CD4-positive, alpha-beta T cell treated with Interleukin-4 for 1 hour (primary cell): ENCODE measurements at places on chromosomes 5 and 9.

DNA sequence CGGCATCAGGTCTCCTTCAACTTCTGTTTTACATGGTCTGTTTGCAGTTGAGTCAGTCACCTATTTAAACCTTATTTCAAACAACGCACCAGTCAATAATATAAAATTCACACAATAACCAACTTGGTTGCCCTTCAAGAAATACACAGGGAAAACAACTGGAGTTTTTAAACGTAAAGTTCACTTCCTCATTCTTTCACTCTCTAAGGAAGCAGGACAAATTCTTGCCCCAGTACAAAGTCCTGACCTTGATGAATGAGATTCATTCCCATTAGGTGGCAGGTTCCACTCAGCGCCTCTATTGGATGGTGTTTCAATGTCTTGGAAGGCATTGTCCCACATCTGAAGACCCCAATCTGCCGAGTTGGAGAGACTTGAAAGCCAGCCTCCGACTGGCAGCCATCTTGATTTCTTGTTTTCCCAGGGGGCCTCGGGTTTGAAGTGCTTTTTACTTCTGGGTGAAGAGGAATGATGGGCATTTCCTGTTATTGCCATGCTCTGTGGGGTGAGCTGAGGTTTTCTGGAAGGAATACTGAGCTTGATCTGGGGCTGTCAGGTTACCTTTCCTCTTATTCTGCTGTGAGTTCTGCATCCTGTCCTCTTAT lies 105.0 kb downstream of the ACER2 start:
- no peak for DNase-seq

- DNase-seq, result no peak
These were observed 336.9 kb upstream of the PDE4D start for GRCh38 chr5:60230456-60230855.

DNA sequence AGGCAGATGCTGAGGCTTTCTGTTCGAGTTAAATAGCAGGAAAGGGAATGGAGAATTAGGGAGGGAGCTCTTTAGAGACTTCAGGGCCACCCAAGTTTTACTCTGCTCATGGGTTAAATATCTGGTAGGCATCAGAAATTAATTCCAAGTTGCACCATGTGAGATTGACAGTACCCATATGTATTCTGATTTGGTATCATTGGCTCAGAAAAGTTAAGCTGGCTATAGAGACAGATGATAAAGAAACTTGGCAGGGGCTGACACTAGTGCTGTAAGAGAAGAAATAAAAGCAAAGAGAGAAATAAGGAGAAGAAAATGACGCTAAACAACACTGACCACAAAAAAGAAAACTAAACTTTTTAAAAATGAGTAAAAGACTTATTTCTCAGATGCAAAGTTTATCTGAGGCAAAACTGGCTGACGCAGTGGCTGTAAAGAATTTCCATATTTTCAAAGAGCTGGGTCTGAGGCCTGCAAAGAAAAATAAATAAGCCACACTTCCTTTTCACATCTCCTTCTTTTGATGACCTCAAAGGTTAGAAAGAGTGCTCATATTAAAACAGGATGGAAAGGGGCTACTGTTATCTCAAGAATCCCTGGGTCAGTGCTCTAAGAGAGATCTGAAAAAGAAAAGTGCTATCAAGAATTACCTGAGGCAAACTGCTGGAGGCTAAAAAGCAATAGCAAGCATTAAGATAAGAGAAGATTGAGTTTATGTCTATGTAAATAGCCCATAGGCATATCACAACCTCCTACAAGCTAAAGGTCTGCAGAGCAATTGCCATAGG lies 399.0 kb upstream of the MEF2C start:
- no peak for DNase-seq

- DNase-seq, result no peak
These were observed 5.3 kb downstream of the MFAP3 start for GRCh38 chr5:154044099-154044498.

GRCh38 chr5:148978370-148979082 lies 84.3 kb downstream of the SH3TC2 start:
- no peak for DNase-seq

DNA sequence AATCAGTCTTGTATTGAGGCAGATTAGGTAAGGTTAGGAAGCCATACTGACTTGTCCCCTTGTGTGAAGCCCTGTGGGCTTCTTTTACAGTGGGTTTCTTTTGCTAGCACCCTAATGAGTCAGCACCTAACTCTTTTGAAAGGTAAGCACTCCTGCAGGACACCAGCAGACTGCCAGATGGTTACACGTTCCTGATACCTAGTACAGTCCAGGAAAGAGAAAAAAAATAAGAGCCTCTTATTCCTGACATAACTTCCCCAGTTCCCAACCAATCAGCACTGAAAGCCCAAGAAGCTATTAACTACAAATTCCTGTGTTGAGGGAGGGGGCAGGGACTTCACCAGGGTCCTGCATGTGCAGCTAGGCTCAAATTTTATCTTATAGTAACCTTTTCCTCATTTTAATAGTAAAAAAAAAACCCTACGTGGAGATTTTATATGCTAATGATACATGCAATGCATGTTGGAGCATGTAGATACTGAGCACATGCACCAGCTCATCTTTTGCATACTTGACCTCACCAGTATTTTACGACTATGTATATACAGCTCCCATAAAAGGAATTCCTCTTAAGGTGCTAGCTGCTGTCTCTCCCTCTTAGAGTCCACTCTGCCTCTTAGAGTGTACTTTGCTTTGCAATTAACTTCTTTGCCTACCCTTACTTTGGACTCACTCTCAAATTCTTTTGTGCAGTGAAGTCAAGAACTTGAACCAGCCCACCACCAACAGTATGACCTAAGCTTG lies 84.7 kb upstream of the RORB start:
- DNase-seq, result no peak

GRCh38 chr5:93123127-93123526 lies 457.9 kb downstream of the NR2F1-AS1 start:
- no peak for DNase-seq

DNA sequence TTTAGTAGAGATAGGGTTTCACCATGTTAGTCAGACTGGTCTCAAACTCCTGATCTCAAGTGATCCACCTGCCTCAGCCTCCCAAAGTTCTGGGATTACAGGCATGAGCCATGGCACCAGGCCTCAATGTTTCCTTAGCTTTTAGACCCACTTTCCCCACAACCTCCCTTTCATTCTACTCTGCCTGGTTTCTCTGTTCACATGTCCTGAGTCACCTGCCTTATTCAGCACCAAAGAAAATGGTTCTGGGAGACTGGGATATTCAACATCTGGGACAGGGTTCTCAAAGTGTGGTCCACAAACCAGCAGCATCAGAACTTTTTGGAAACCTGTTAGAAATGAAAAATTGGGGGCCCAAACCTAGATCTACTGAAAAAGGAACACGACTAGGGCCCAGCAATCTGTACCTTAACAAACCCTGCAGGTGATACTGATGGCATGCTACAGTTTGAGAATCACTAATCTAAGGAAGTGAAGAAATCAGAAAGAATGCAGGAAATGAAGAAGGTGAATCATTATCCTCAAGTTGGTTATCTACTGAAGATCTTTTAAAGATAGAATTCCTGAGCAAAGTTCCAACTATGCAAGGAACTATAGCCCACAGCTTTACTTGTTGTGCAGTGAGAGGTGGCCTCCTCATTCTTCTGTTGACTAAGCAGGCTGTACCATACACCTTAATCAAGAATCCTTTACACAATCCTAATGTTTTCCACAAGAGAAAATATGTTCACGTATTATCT lies 51.8 kb upstream of the CTNNAL1 start:
- no peak for DNase-seq

GRCh38 chr9:4077499-4078102 lies 222.3 kb downstream of the GLIS3 start:
- DNase-seq, result no peak

DNA sequence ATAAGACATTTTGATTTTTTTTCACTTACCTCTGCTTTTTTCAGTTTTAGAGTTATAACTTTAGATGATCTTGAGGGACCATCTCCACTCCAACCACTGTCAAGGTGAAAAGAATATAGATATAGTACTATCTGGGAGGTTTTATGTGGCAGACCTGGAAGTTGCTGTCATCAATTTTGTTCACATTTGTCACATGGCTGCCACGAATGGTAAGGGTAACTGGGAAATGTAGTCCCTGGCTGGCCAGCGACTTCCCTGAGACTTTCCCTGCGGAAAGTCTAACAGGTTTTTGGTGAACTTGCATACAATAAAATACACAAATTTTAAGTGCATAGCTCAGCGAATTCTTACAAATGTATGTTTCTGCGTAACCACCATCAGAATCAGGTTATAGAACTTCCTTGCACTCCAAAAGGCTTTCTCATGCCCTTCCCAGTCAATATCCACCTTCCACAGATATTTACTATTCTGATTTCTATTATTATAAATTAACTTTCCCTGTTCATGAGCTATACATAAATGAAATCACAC lies 121.5 kb downstream of the MAT2B start:
- no peak for DNase-seq

DNA sequence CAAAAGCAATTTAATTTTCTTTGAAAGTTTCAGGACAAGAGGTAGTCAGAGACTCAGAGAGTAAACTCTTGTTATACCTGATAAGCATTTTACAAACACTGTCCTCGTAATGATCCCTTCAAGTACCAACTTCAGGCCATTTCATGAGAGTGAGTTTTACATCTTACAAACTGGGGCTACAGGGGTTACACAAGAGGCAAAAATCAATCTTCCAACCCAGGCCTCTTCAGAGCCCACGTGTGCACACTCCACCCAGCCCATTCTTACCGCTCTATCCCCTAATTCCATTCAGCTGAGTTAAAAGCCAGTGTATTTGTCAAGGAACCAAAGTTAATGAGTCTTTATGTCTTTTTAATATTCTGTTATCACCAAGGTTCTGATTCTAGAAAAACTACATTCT lies 46.5 kb downstream of the PSMB7 start:
- no peak for DNase-seq

DNA sequence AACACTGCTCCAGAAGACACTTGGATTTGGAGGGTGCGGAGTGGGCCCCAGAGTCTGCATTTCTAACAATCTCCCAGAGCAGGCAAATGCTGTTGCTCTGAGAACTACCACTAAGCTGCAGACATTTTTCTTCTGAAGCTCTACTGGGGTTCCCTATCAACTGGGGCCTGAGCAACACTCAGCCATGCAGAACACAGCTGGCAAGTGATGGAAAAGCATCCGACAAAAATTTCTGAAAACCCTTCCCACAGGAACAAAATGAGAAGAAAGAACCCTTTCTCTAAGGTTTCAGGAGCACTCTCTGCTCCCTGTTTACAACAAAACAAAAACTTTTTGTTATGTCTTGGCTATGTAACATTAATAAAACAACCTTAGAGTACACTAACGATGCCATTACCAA lies 516.9 kb downstream of the CTNND2 start:
- DNase-seq, result no peak

DNA sequence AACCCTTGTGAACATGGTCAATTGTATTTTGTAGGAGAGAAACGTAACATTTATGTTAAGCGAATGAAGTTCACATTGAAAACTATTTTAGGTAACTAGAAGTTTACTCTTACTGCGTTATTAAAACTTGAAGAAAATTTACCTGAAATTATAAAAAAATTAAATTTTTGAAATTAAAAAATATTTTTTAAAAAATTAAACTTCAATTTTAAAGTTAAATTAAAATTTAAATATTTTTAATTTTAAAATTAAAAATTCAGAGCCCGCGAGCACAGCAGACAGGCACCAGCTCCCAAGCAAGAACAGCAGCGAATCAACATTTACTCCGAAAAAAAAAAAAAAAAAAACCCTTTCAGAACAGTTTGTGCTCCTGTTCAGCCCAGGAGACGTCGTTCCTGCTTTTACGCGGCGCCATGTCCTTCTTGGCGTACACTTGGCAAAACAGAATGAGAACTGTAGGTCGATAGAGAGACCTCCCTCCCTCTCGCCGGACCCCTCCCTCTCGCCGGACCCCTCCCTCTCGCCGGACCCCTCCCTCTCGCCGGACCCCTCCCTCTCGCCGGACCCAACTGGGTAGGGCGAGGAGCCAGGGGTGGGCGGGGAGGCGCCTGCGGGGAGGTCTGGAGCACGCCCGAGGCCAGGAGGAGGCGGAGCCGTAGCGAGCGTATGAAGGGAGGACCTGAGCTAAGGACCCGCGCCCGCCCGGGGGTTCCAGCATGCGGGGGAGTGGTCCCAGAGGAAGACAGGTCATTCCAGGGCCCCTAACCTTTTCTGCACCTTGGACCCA lies 235.8 kb downstream of the ROR2 start:
- no peak for DNase-seq

- no peak for DNase-seq
These were observed 193.5 kb downstream of the RFK start for GRCh38 chr9:76200745-76201144.

- DNase-seq, result no peak
These were observed 174.7 kb downstream of the PPP2R2B start for GRCh38 chr5:146703899-146704298.

DNA sequence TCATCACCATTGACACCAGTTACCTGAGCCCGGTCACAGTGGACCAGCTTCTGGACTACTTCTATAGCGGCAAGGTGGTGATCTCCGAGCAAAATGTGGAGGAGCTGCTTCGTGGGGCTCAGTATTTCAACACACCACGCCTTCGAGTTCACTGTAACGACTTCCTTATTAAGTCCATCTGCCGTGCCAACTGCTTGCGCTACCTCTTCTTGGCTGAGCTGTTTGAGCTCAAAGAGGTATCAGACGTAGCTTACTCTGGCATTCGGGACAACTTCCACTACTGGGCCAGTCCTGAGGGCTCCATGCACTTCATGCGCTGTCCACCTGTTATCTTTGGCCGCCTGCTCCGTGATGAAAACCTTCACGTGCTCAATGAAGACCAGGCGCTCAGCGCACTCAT lies 520 bp downstream of the CCIN start:
- DNase-seq, result no peak

GRCh38 chr5:119049824-119050449 lies 20.9 kb upstream of the DMXL1 start:
- no peak for DNase-seq

DNA sequence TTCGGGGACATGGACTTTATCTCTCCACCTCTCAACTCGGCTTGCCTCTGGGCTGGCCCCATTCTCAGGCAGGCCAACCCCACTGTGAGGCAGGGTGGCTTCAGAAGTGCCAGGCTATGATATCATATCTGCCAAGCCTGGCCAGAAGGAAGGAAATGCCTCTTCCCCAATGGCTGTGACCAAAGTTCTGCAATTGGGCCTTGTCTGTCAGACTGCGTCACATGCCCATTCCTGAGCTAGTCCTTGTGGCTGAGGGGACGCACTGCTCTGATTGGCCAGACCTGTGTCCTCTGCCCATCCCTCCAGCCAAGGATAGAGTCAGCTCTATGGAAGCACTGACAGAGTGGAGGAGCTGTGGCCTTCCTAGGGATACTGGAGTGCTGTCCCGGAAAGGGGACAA lies 11.9 kb downstream of the SMIM23 start:
- DNase-seq, result no peak

DNA sequence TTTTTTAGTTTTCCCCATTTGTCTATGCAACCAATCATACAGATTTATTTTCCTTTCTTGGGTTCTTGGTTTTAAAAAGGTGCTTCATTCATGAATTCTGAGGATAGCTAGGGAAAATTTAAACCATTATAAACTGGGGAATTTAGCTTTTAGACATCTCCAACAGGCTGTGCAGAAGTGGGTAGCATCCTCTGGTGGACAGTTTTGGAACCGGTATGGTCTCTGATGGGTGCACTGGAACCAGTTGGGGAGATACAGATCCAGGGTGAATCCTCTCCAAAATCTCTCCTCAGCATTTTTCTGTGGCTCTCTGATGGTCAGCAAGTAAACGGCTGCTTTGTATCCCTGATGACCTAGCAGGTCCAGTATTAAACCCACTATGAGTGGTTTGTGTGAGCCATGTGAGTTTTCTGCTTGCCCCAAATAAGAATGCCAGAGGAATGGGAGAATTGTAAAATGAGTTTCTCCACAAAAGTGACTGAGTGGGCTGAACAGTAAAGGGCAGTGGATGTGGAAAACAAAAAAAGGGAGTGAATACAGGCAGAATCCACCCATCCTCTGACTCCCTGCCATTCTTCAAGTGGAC lies 9.1 kb upstream of the DNAJC25 start:
- DNase-seq, result no peak

- DNase-seq, result no peak
These were observed at the start of gene ADCY2 for GRCh38 chr5:7395947-7396712. Gene ADCY2 (plus strand): TSS chr5:7396138. CDS start chr5:7396297, 159 bp downstream.
